KG1 (cell line): ENCODE measurements at places on chromosomes 5 and 9.

DNA sequence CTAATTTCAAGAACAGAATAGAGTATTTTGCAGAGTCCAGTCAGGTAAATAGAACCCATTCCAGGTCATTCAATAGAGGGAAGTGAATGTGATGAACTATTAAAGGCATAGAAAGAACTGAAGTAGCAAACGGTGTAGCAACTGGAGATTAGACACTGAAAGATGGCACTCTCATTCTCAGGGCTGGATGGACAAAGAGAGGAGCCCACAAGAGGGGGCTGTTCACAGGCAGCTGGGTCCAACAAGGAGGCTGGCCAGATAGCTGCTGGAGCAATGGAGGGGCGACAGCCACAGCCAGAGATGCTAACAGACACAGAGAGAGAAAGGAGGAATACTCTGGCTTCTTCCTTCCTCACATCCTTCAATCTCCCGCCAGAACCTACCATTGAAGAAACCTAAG is 93.1 kb upstream of the SMARCA2 start:
- no peak for DNase-seq

GRCh38 chr5:39218482-39219402 is 621 bp downstream of the FYB1 start:
- DNase-seq, result no peak

DNA sequence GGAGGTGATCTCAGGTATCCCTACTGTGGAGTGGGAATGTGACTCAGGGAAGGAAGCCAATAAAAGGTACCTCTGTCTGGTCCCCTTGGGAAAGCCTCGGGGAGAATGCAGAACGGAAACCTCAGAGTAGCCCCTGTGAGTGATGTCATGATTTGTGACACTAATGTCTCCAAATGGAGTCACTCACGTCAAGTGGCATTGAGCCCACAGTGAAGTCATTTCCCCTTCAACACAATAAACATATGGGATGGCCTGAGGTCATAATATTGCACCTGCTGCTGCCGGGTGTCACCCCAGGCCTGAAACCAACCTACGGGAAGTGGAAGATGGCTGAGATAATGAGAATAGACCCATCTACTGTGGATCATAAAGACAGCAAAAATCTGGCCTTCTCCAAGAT is 75.9 kb upstream of the GOLM1 start:
- DNase-seq, result no peak

DNA sequence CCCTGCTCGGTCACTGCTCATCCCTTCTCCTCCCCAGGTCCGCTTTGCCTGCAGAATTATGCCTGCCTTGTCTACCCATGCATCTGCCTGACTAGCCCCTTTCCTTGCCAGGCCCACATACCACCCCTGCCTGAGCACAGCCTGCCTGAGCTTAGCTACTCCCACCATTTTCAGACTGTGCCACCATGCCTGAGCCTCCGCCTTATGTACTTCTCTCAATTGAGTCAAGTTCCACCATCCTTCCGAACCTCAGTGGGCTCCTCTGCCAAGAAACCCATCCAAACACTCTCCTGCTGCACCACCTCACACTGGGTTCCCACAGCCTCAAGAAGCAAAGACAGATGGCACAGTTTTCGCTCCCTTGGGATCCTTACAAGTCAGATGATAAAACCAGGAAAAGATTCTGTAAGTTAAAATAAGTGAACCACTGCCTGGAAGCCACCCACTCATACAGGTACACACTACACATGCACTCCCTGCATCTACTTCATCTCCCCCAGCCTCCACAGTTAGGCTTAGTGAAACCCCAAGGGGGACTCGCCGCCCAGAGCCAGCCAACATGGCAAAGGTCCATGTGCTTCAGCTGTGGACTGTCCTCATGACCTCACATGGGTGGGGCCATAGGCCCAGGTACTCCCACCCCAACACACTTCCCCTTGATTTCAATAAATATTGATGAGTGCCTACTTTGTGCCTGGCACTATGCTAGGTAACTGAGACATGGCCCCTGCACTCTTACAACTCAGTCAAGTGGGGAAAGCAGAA is 23.1 kb downstream of the P4HA2 start:
- no peak for DNase-seq

- DNase-seq, result no peak
Observed at GRCh38 chr9:107407675-107408074, 81.9 kb downstream of the KLF4 start.

DNA sequence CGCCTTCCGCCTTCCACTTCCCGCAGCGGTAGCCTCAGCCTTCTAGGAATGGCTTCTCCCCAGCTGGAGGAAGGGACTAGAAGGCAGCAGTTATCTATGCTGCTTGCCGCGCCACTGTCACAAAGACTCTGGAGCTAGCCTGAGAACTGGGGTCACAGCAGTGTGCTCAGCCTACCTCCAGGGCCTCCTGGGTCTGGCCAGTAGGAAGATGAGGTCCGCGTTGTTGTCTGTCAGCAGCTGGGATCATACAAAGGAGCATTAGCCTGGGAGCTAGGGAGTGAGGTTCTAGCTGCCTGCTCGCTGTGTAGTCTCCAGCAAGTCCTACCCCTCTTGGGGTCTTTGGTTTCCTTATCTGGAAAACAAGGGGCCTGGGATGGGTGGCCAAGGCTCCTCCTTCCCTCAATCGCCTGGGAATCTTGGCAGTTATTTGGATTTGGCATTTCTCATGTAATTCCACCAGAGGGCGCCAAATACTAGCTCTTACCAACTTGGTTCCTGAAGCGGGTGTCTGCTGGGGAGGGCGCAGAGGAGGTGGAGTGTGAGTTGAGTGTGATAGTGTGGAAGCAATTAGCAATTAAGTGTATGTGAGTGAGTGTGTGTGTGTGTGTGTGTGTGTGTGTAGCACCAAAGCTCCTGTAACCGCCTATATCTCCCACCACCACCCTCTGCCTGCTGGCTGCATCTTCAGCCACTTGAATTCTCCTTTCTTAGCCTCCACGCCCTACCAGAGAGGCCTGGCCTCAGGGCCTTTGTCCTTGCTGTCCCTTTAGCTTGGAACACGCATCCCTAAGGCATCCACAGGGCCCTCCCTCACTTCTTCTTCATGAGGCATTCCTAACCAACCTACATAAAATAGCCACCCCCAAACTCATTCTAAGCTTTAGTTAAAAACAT is 97.1 kb downstream of the ENTREP1 start:
- peak; percentile 16 for DNase-seq

DNA sequence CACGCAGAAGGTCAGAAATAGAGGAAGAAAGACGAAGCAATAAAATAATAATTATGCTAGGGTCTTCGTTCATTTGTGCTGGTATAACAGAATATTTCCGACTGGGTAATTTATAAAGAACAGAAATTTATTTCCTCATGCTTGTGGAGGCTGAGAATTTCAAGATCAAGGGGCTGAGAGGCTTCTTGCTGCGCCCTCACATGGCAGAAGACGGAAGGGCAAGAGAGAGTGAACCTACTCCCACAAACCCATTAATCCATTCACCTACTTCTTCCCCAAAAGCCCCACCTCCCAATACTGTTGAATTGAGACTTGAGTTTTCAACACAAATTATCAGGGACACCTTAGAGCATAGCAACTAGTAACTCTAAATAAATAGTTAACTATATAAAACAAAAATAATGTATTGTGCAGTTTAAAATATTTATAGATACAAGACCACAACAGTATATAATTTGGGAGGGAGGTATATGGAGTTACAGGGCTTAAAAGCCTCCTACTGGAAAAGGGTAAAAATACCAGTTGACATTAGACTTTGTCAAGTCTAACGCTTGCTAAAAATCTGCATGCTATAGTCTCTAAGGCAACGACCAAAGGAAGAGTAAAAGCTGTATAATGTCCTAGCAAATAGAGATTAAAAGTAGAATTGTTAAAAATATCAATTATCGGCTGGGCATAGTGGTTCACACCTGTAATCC is 40.3 kb upstream of the NAA35 start:
- DNase-seq, result peak; percentile 4

GRCh38 chr9:93620881-93621820 is 44.8 kb downstream of the PHF2 start:
- DNase-seq, result no peak

DNA sequence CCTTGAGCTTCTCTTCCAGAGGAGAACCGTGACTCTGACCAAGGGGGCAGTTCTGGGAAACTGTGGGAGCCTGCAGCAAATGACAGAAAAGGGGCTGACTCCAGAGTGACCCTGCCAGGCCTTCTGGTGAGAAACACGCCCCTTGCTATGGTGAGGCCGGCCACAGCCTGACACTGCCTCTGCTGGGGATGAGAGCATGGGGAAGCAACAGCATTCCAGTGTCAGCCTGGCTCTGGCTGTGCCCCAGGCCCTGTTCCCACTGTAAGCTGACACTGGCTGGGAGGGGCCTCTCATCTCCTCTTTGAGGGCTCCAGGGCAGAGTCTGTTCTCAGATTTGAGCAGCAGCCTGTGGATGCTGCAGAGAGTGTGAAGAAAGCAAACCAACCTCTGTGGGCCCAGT is 180.0 kb upstream of the IL12B start:
- DNase-seq, result no peak

- DNase-seq, result no peak
Observed at GRCh38 chr5:72233835-72234234, 86.2 kb downstream of the MRPS27 start.

DNA sequence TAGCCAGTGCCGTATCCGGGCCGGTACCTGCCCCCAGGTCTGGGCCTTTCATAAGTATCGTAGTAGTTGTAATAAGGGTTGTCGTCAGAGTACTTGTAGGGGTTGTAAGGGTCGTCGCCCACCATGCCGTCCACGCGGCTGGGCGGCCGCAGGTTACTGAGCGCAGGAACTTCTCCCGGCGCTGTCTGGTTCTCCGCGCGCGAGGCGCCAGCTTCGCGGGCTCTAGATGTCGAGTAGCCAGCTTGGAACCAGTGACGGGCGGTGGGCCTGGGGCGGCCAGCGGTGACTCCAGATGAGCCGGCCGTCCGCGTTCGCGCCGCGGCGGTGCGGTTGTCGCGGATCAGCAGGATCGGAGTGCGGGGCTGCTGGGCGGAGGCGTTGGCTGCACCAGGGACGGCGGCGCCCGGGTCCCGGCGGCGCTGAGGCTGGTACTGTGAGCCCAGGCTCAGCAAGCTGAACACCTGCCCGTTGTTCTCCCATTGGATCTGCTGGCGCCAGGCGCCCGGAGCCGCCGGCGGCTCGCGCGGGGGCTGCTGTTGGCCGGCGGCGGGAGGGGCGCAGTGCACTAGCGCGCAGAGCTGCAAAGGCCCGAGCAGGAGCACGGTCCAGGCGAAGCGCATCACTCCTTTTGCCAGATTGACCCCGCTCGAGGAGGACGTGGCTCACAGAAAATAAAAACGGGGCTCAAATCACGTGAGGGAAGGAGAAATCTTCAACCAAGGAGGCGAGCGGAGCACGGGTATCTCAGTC is 518 bp downstream of the LOX start:
- no peak for DNase-seq

DNA sequence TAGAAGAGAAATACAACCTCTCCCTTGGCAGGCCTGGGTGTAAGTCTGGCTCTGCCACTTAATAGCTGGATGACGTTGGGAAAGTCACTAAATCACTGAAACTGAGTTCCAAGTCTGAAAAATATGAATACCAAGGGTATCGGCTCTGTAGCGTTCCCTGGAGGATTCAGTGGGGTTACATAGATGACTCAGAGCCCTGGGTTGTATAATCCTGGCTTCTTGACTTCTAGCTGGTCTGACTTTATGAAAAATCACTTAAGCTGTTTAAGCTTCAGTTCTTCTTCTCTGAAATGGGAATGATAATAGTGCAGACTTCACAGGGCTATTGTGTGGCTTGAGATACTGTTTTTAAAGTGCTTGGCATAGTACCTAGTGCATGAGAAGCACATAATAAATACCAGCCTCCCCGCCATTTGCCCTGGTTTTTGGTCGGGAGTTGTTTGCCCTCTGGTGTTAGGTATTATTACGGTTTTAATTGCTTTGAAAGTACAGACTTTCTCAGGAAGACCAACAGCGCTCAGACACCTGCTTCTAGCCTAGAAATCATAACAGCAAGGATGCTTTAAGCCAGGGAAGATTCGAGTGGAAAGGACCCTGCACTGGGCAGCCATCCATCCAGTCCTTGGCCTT is 43.0 kb downstream of the CYFIP2 start:
- DNase-seq, result no peak
